Activated CD4-positive, alpha-beta T cell treated with anti-CD3 and anti-CD28 coated beads, Interleukin-2, amount 10 ng/mL, durations not matched to agents 7 days and 5 days (primary cell): ENCODE measurements at places on chromosomes 4 and X. TPM values are rescaled to one million over a fixed set of nuclear protein-coding genes. Genes with fewer than 3 reads are reported as not detected.

CXorf38 gene
- total RNA-seq, result 19.8 TPM

NPY2R gene
- not detected for total RNA-seq

IL2RG gene
- total RNA-seq, result 523 TPM

SPARCL1 gene
- total RNA-seq, result not detected

SLC10A7 gene
- total RNA-seq, result 15.9 TPM

DNA sequence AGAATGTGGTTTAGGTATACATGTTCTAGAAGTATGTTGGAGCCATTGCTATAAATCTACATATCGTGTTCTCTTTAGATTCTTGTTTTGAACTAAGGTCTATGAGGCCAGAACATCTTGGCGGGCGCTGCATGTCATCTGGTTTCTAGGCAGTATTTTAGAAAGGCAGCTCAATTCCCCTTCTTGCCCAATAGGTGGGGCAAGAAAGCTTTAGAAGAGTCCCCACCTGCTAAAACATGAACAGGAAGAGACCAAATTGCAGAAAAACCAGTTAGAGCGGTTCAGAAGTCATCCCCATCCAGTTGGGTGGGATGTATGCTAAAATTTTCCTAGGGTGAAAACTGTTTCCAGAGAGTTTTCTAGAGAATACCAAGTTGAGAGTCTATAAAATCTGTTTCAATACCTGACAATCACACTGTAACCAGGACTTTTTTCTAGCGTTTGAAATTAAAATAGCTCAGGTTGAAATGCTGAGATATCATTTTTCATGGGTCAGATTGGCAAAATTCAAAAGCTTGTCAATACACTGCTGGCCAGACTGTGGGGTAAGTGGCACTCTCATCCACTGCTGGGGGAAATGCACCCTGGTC is 17.5 kb upstream of the SH3KBP1 start:
- DNase-seq, result peak; percentile 15

TENM3 gene
- total RNA-seq, result not detected

- no peak for DNase-seq
Observed at GRCh38 chrX:47198026-47198686, 4.5 kb downstream of the UBA1 start.

SLC9B1 gene
- 1.9 TPM for total RNA-seq
